ENCODE measurements at places on chromosomes 6 and 20. TPM values are rescaled to one million over a fixed set of nuclear protein-coding genes. Genes with fewer than 3 reads are reported as not detected.

- DNase-seq: no peak
Measured at GRCh38 chr20:10655720-10656669, 17.8 kb downstream of the JAG1 start.

DNA sequence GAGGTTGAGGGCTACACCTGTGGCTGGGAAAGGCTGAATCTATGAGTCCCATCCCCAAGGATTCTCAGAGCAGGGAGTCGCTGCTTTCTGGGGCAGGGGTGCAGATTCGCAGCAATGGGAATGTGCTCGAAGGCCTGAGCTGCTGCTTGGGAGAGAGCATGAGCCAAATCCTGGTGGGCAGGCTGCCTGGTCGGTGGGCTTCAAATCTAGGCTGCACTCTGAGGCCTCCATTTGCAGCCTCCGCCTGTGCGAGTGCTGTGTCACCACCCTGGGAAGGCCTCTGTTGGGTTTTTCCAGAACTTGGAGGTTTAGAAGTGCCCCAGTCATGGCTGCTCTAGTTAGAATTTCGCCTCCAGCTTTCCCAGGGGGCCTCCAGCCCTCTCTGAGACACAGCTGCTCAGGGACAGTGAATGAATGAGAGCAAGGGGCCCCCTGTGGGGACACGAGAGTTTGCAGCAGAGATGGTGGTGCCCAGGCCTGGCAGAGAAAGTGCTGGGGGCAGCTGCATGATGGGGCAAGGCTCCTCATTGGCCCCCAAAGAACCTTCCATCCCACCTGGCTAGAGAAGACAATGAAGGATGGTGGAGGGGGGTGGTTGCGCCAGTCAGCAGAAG is 31.1 kb upstream of the RNF24 start:
- DNase-seq: no peak

- no peak for DNase-seq
Measured at GRCh38 chr6:152859225-152859624, 108.6 kb downstream of the VIP start.

GRCh38 chr6:11968241-11968806 is 43.8 kb upstream of the HIVEP1 start:
- no peak for DNase-seq

NRSN2 gene
- total RNA-seq: 5.1 TPM

SOBP gene
- 0.09 TPM for total RNA-seq

Measured in activated CD4-positive, alpha-beta T cell treated with anti-CD3 and anti-CD28 coated beads, Interleukin-2, amount 10 ng/mL, durations not matched to agents 24 days and 14 days (primary cell).